NCI-H187 (cell line): ENCODE measurements at places on chromosomes 5 and 9.

GRCh38 chr5:67792891-67793290, 422.7 kb upstream of the PIK3R1 start:
- DNase-seq, result no peak

DNA sequence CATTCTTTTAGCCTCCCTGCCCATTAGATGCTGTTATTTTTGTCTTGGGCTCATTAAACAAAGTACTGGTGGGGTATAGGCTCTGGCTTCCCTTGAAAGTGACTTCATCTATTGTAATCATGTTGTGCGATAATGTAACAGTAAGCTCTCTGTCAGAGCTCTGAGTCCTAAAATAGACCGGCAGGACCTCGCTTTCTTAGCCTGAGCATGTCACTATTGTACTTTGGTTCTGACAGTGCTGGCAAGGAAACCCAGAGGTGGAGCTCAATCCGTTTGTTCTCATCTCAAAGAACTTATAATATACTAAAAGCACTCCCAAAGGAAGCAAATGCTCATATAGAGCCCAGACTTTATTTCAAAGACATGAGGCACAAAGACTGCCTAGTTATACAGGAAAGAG, 339.1 kb upstream of the CCNH start:
- DNase-seq, result no peak

DNA sequence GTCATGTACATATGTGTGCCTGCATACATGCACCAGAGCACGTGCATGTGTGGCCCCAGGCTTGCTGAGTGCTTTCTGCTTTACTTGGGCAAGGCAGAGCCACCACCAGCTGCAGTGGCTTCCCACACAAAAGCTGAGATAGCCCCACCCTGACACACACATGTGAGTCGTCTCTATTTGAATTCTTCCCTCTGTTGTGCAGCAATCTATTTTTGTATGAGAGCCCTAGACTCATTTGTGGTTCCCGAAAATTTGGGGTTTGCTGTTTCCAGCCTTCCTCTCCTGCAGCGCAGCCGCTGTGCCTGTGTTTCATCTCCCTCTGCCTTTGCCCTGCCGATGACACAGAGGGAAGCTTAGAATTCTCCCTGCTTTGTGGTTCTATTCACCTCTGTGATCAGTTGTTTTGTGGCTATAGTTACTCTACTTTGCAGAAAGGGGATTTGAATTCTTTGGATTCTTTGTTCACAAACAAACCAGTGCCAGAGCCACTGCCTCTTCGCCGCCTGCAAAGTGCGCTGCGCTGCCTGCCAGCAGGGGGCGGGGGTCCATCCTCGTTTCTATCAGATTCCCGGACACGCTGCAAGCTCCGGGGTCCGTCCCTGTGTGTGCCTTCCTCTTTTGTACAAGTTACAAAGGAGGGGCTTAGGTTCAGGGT, 95.8 kb upstream of the DAP start:
- DNase-seq, result no peak

DNA sequence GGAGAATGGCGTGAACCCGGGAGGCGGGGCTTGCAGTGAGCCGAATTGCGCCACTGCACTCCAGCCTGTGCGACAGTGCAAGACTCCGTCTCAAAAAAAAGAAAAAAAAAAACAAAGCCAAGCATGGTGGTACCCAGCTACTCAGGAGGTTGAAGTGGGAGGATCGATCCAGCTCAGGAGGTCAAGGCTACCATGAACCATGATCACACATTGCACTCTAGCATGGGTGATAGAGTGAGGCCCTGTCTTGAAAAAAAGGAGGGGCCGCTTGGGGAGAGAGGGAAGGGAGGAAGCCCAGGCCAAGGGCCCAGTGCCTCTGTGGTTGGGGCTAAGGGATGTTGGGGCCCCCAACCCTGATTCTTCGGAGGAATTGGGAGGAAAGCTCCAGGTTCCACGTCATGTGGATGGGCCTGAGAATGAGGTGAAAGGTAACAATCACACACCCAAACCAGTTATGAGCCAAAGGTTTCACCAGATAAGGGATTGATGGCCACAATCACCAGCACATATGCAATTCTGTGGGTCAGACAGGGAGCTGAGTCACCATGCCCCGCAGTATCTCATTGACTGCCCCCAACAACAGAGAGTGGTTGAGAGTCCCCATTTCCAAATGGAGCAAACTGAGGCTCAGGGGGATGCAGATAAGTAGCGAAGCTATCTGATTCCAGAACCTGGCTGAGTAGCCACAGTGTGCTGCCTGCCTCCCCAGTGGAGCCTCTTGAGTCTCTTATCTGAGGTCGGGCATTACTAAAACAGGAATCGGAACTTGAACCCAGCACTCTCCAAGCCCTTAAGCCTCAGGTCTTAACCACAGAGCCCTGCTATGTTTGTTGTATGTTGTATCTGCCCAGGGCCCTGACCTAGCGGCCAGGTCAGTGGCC, 20.5 kb downstream of the SWI5 start:
- no peak for DNase-seq

DNA sequence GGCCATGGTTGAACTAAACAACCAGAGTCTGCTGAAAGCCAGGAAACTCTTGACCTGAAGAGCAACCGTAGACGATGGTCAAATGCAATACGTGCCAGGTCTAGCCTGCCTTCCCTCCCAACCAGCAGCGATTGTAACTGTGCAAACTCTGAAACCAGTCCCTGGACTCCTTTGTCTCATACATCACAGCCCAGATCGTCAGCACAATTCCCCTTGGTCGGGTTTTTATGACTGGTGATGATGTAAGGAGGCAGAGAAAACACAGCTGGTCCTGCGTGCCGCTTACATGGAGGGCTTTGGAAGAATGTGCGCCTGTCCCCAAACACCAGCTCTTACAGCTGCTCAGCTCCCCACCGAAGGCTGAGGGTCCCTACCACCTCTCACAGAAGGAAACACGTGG, 24.6 kb downstream of the SMIM23 start:
- DNase-seq, result no peak

GRCh38 chr5:90519081-90519480, 10.3 kb downstream of the LYSMD3 start:
- no peak for DNase-seq

DNA sequence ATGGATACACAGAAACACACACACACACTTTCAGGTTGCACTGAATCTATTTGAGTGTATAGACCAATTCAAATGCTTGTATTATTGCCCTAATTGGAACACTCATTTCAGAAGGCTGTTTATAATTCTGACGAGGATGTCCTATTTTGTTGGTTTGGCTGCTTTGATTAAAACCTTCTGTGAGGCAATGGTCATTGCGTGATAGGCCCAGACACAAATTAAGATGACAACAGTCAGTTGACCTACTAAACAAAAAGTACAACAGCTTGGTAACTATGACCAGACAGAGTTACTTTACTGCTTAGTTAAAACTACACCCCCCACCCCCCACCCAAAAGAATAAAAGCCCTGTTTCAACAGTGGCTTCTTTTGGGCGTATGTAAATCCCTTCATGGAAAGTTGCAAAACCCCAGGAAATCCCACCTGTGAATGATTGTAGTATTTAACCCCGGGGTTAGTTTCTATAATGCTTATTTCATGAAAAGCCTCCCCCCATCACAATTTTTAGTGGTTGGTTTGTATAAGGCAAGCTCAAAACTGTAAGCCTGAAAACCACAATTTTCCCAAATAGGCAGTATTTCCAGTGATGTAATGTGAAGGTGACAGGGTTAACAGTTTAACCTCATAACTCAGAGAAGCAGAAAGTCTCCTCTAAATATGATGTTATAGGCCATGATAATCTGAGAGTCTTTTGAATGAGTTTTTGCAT, 340.8 kb downstream of the FGF10 start:
- DNase-seq, result no peak

DNA sequence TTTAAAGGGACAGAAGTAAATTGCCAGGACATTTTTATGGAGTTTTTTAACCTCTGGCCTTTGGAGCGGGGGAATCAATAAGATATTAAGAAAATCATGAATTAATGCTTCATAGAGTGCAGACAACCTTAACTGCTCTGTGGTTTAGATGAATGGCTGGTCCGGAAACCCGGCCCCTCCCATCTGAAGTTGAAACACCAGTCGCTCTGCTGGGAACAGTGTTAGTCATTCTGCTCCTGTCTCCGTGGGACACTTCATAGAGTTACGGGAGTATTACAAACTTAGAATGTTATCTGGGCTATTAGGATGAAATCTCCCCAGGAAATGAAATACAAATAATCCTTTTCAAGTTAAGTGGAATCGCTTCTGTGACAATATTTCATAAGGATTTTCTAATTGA, 110.1 kb upstream of the IRX2 start:
- DNase-seq, result no peak

- DNase-seq, result no peak
Observed at GRCh38 chr5:173839117-173839713, 48.9 kb upstream of the CPEB4 start.

- DNase-seq, result no peak
Observed at GRCh38 chr5:172981931-172982330, 1.6 kb upstream of the ATP6V0E1 start.

DNA sequence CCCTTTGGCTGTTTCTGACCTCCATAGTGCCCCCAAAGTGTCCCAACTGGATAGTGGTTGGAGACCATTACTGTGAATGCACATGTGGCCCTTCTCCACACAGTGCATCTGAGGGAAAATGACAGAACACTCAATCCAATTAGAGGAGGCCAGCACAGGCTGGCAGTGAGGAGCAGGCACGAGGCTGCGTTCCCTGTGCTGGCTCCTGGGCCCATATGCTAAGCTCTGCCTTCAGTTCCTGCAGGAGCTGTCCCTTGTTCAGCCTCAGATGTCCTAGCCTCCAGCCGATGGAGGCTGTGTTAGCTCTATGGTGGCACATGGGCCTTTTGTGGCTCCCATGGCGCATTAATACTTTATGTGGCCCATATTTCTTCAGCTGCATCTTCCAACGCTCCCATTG, 35.8 kb downstream of the ALG2 start:
- DNase-seq, result no peak

- no peak for DNase-seq
Observed at GRCh38 chr5:171340491-171340890, 31.4 kb downstream of the TLX3 start.

- DNase-seq, result no peak
Observed at GRCh38 chr9:33881635-33882034, 64.7 kb downstream of the UBE2R2 start.

GRCh38 chr9:126981218-126981617, 66.6 kb downstream of the RALGPS1 start:
- no peak for DNase-seq

DNA sequence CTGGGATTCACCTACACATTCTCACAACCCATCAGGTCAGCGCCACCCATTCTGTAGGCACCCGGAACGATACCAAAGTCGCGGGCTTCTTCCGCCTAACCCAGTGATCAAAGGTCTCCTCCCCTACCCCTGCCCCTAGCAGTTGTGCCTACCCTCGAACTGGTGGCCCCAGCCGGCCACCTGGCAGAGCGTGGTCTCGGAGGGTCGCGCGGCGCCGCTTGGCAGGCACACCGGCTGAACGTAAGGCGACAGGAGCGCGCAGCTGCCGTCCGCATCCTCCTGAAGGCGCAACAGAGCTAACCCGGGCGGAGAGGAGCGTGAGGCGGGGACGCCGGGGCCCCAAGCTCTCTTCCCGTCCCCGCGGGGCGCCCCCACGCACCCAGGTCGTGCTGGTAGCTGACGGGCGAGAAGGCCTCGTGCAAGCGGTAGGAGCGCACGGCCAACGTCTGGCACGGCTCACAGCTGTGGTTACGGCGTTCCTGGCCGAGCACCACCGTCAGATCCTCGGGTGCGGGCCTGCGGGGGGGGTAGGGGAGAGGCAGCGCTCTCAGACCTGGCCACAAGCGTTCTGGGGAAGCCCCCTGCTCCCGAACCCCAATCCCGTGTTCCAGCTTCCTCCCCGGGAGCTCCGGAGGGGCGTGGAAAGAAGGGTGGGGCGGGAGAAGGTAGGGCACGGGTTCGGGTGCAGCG, 2.8 kb upstream of the PFN3 start:
- peak; percentile 50 for DNase-seq

GRCh38 chr5:102537011-102537410, 38.2 kb upstream of the SLCO6A1 start:
- no peak for DNase-seq

- DNase-seq, result no peak
Observed at GRCh38 chr9:18061856-18062255, 412.1 kb upstream of the ADAMTSL1 start.

DNA sequence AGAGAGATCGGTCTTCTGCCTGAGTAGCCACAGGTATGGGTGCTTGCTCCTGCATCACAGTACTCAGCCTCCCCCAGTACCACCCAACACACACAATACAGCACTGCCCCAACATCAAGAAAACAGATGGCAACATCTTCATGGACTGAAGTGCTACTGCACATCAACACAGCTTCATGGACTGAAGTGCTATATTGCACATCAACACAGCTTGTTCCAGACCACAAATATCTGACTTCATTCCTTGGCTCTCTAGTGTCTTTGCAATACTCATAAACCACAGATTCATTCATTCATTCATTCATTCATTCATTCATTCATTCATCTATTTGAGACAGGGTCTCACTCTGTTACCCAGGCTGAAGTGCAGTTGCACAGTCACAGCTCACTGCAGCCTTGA, 31.1 kb upstream of the PCA3 start:
- no peak for DNase-seq

DNA sequence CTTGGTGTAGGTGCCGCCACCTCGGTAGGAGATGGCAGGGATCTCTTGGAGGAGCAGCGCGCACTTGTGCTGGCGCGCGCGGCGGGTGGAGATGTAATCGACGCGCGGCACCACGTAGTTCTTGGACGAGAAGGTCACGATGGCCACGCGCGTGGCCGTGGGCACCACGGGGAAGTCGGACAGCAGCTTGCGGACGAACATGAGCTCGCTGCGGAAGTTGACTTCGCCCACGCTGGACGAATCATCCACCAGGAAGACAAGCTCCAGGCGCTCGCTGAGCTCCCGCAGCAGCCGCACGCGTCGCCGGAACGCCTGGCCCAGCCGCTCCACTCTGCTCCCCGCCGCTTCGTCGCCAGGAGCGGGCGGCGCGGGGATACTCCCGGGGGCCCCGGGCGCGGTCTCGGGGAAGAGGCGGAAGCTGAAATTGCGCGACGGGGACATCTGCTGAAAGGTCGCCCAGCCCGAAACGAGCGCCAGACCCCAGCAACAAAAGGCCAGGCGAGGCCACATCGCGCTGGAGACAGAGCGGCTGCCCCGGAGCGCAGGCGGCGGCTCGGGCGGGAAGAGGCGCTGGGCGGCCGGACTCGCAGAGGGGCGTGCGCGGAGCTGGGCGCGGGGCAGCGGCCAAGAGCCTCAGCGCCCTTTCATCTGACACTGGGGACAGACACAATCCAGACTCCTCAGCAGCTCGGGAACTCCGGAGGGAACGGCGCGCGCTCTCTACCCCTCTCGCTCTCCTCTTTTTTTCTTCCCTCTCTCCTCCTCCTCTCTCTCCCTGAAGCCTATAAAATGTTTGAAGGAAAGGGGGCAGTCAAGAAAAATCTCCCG, at the start of gene SVEP1:
SVEP1 (minus strand) TSS at position 708 of the 828 bp plus-strand sequence; CDS start at position 510, 198 bp downstream.
- no peak for DNase-seq
